Left cardiac atrium (tissue), 4 donors: ENCODE measurements at places on chromosomes 12 and 14. TPM values are rescaled to one million over a fixed set of nuclear protein-coding genes. Genes with fewer than 3 reads are reported as not detected.

Gene CABP1
- total RNA-seq, result 1.5 TPM

Gene SELPLG
- 4.5 TPM for total RNA-seq

GRCh38 chr12:80811957-80812708, 95.4 kb downstream of the MYF5 start:
- DNase-seq, result no peak

DNA sequence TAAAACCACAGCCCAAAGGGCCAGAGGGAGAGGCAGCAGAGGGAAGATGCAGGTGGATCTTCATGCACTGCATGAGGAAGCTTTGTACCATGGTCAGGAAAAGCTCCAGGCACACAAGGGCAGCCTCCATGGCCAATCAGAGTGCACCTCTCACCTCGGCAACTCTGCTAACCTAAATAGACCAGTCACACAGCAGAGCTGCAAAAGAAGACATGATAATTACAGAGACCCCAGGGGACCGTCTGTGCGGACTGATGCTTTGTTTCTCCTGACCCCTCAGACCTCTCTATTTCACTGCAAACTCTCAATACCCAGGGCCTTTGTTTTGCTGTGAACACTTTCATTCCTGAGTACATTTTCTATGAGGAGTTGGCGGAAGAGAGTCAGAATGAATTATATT, 10.7 kb upstream of the TCL1B start:
- no peak for DNase-seq

DNA sequence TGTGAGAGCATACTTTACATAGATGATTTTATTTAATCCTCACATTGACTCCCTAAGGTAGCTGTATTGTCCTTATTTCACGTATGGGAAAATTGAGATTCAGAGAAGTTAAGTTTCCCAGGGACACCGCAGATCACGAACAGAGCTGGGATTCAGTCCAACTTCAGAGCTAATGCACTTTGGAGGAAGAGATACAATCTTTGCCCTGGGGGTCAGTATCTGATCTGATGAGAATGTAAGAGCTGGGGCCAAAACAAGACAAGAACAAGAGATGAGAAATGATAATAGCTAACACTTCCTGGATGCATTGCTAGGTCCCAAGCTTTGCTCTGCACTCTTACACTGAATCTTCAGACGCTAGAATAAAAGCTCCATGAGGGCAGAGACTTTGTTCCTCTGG, 6.0 kb upstream of the CSAD start:
- DNase-seq, result no peak

GRCh38 chr14:91397965-91398591, 19.5 kb downstream of the CCDC88C start:
- no peak for DNase-seq

- DNase-seq, result no peak
Observed at GRCh38 chr14:92759300-92759678, 10.9 kb upstream of the LGMN start.

- no peak for DNase-seq
Observed at GRCh38 chr14:62768753-62769152, 276.5 kb downstream of the KCNH5 start.

DNA sequence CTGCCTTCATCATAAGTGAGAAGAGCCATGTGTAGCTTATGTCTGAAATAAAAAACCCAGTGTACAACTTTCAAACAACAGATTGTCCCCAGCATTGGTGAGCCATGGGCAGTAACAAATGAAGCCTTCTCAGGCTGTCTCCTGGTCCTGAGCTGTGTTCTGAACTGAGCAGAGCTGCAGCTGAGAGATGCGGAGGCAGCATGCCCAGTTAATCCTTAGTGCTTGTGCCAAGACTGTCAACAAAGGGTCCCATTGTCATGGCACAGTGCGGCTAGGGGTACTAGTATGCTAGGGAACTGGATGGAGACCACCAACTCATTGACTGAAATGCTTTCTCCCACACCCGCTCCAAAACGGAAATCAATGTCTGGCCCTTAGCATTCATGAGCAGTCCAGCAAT, 154.3 kb downstream of the RMST start:
- no peak for DNase-seq

- no peak for DNase-seq
Observed at GRCh38 chr12:131698286-131698685, 12.6 kb upstream of the SFSWAP start.

DNA sequence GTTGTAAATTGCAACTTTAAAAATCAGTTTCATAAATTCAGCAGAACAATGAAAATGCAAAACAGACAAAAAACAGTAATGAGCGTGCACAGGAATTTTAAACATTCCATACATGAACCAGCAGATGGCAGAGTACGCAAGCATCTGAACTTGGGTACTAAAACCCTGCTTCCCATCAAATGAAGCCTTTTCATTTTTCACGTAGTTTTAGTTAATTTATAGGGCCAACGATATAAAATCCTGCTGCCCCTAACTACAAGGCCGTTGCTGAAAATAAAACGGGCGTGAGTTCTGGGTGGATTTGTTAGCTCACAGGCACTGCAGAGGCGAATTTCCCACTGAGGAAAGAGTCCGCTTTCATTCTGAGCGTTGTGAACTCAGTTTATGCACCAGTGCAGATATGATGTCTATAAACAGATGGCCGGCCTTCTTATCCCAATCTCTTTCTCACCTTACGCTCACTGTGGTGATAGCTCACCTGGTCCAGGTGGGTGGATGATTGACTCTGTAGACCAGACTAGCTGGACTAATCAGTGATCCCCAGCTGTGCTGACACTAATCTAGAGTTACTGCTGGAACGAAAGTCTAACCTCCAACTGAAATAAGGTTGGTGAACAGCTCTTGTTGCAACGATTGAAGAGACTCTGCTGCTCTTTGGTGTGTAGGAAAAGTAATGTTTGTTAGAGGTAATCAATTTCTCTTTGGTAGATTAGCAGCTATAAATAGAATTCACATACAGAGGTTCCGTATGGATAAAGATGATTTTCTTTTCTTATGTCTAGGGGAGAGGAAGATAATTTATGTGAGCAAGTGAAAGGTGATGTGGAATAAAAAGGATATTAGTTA, 89.2 kb downstream of the PDZRN4 start:
- DNase-seq, result no peak

- no peak for DNase-seq
Observed at GRCh38 chr14:75315144-75315543, 36.5 kb downstream of the FOS start.

- no peak for DNase-seq
Observed at GRCh38 chr12:69616025-69616424, 5.3 kb upstream of the LRRC10 start.

- DNase-seq, result no peak
Observed at GRCh38 chr14:102049258-102050025, 37.4 kb downstream of the HSP90AA1 start.

DNA sequence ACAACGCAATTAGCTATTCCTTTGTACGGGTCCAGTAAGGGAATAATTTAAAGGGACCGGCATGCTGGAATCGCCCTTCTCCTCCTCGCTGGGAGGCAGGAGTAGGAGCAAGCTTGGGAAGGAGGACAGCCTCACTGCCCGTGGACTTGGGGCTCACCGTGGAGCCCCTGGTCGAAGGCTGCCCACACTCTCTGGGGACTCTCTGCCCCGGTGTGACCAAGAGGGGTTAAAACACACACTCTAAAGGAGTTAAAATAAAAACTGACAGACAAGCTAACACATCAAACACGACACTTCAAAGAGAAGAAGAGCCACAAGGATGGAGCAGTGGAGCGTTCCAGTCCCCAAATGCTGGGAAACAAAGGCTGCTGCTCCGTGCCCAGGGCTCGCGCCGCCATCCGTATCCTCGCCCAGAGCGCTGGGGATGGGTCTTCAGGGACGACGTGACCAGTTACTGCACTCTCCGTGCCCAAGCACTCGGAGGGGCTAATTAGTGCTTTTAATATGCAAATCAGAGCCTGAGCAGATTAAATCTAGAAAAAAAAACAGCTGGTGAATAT, 123.3 kb downstream of the PAPOLA start:
- DNase-seq, result no peak
